ENCODE measurements at places on chromosomes 2 and 18. TPM values are rescaled to one million over a fixed set of nuclear protein-coding genes. Genes with fewer than 3 reads are reported as not detected.

GRCh38 chr2:51013933-51014526 lies 17.9 kb downstream of the NRXN1 start:
- no peak for DNase-seq
- no peaks in the 10 kb centered on the region for H3K27me3 ChIP-seq
- no peak overlapping the region for H3K27ac ChIP-seq

GRCh38 chr2:16713011-16713423 lies 47.4 kb upstream of the CYRIA start:
- H3K36me3 ChIP-seq: no peaks in the 10 kb centered on the region
- no peaks in the 10 kb centered on the region for H3K27me3 ChIP-seq
- no peak for DNase-seq
- no peak overlapping the region for H3K27ac ChIP-seq

SRD5A2 gene
- total RNA-seq: 5.0 TPM

GRCh38 chr2:27024188-27024587 lies 8.6 kb upstream of the TMEM214 start:
- H3K27me3 ChIP-seq: no peaks in the 10 kb centered on the region
- H3K36me3 ChIP-seq: peaks cover 8% of the 10 kb centered on the region
- no peaks in the 10 kb centered on the region for H3K4me1 ChIP-seq
- no peak overlapping the region for H3K27ac ChIP-seq

DNA sequence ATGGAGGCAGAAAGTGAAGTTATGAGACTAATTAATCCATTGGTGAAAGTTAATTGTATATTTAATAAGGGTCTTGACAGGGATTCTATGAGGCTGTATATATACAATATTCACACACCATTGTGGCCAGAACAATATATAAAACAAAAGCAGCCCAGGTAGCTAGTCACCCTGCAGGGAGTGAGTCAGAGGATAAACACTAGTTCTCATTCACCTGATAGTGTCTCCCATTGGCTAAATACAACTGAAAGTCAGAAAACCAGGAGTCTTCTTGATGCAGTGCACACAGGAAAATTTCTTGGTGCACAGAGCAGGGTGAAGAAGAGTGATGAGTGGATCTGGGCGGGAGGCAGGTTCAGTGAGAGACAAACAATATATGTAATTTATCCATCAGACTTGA lies 465.2 kb downstream of the ERBB4 start:
- no peak overlapping the region for H3K4me3 ChIP-seq
- no peaks in the 10 kb centered on the region for H3K36me3 ChIP-seq
- no peaks in the 10 kb centered on the region for H3K4me1 ChIP-seq
- H3K27ac ChIP-seq: no peak overlapping the region
- H3K27me3 ChIP-seq: no peaks in the 10 kb centered on the region
- no peak for DNase-seq

NOL4 gene
- 3.6 TPM for total RNA-seq

- H3K36me3 ChIP-seq: no peaks in the 10 kb centered on the region
- DNase-seq: no peak
- no peaks in the 10 kb centered on the region for H3K27me3 ChIP-seq
- no peak overlapping the region for H3K27ac ChIP-seq
- H3K4me3 ChIP-seq: no peak overlapping the region
Measured at GRCh38 chr2:101807242-101807641, 109.7 kb downstream of the MAP4K4 start.

GRCh38 chr18:41073372-41073954 lies 881.6 kb upstream of the PIK3C3 start:
- no peak overlapping the region for H3K27ac ChIP-seq
- no peaks in the 10 kb centered on the region for H3K4me1 ChIP-seq
- H3K36me3 ChIP-seq: no peaks in the 10 kb centered on the region
- no peak for DNase-seq
- no peak overlapping the region for H3K4me3 ChIP-seq

- no peaks in the 10 kb centered on the region for H3K27me3 ChIP-seq
Measured at GRCh38 chr2:182133195-182133891, 147.7 kb downstream of the PPP1R1C start.

DHRS9 gene
- 0.32 TPM for total RNA-seq

GRCh38 chr2:239942871-239943311 lies 82.3 kb downstream of the NDUFA10 start:
- peaks cover 2% of the 10 kb centered on the region for H3K4me1 ChIP-seq
- DNase-seq: no peak
- no peak overlapping the region for H3K4me3 ChIP-seq
- no peaks in the 10 kb centered on the region for H3K27me3 ChIP-seq

ZNF385B gene
- total RNA-seq: 4.9 TPM

- no peak for DNase-seq
- no peak overlapping the region for H3K4me3 ChIP-seq
- H3K36me3 ChIP-seq: no peaks in the 10 kb centered on the region
- no peaks in the 10 kb centered on the region for H3K4me1 ChIP-seq
- no peak overlapping the region for H3K27ac ChIP-seq
- H3K27me3 ChIP-seq: no peaks in the 10 kb centered on the region
Measured at GRCh38 chr18:80166725-80167124, 57.7 kb downstream of the ADNP2 start.

DNA sequence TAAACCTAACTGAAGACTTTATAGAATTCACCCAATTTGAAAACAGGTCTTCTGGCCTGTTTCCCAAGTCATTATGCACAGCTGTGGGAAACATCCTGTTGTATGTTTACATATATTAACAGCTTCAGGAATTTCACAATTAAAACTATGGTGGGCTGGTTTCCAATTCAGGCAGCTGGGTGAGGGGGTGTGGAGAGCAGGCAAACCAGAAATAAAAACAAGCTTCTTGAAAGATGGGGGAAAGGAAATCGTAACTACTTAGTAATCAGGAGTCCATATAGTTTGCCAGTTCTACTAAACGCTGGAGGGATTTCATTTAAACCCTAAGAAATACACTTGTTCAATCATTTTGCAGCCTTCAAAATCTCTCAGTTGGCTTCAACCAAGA lies 22.8 kb downstream of the ATP8B1 start:
- peaks cover 4% of the 10 kb centered on the region for H3K4me1 ChIP-seq
- DNase-seq: no peak
- H3K27me3 ChIP-seq: no peaks in the 10 kb centered on the region
- H3K36me3 ChIP-seq: no peaks in the 10 kb centered on the region

GALNT3 gene
- total RNA-seq: 69.9 TPM

DNA sequence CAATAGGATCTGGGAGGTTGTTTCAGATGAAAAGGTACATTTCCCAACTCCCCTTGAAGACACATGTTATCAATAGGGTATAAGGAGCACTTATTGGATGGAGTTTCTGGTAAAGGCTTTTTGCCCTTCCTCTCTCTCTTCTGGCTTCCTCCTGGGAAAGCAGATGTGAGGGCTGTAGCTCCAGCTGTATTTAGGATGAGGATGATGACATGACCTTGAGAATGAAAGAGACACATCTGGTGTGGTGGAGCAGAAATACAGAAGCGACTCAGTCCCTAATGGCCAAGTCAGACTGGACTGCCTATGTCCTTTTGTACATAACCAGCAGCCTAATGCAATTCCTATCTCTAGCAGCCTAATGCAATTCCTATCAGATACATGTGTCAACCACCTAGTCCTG lies 100.9 kb upstream of the NXPH2 start:
- no peak overlapping the region for H3K4me3 ChIP-seq
- no peaks in the 10 kb centered on the region for H3K36me3 ChIP-seq
- no peak for DNase-seq
- no peaks in the 10 kb centered on the region for H3K27me3 ChIP-seq
- no peaks in the 10 kb centered on the region for H3K4me1 ChIP-seq
- no peak overlapping the region for H3K27ac ChIP-seq

STAT4 gene
- total RNA-seq: 8.8 TPM

TMEM247 gene
- 2.6 TPM for total RNA-seq

GRCh38 chr2:129605646-129606045 lies 373.8 kb upstream of the RAB6C start:
- no peaks in the 10 kb centered on the region for H3K27me3 ChIP-seq
- no peak overlapping the region for H3K27ac ChIP-seq
- no peaks in the 10 kb centered on the region for H3K36me3 ChIP-seq
- H3K4me3 ChIP-seq: no peak overlapping the region

DNA sequence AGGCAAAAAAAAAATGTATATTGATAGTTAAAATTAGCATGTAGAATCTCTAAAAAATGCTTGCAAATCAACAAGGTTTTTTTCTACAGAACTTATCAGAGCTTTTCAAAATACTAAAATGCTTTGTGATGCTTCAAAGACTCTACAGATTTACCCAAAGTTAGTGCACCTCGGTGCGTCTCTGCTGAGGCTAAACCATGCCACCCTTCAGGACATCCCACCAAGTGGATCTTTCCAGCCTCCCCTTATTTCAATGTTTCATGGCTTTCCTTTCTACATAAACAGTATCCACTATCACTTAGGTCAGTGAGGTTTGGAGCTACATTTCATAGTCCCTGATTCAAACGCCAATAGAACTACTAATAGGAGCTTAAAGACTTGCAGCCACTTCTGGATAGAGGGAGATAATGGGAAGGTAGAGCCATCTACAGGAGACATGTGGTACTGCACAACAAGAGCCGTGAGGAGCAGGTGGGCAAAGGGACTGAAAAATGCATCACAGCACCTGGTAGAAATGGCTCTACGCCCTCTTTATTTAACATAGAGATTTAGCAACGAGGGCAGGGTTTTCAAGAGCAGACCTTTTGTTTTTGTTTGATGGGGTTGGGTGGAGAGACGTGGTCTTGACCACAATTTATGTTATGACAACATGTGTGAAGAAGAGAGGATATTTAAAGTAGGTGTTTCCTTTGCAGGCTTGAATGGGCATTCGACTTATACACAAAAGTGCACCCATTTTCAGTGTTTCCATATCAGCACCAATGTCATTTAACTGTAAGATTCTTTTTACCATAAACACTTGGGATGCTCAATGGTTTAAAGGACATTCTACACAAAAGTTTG lies 56.1 kb upstream of the SLC35G4 start:
- H3K36me3 ChIP-seq: no peaks in the 10 kb centered on the region
- no peaks in the 10 kb centered on the region for H3K4me1 ChIP-seq
- no peak overlapping the region for H3K27ac ChIP-seq
- H3K27me3 ChIP-seq: no peaks in the 10 kb centered on the region
- peak; percentile 17 for DNase-seq
- H3K4me3 ChIP-seq: no peak overlapping the region

DNA sequence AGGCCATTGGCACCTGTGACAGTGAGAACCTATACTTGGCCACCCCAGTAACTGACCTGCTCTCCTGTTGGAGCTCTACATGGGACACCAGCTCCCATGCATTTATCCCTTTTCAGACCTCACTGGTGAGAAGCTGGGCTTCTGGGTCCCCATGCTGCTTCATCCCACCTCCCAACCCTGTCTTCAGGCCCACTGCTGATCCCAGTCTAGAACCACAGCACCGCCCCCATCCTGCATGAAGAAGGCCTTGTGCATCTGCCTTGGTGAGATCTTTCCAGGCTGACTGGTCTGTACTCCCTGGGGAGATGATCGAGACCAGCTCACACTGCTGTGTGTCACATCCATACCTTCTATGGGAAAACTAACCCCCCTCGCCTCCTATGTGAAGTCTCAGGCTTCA lies 22.7 kb downstream of the TTC32 start:
- H3K36me3 ChIP-seq: no peaks in the 10 kb centered on the region
- no peak overlapping the region for H3K4me3 ChIP-seq
- no peak overlapping the region for H3K27ac ChIP-seq
- DNase-seq: no peak
- H3K4me1 ChIP-seq: no peaks in the 10 kb centered on the region

LYG1 gene
- total RNA-seq: 2.8 TPM

MOGAT1 gene
- total RNA-seq: not detected

- no peak overlapping the region for H3K4me3 ChIP-seq
- no peak for DNase-seq
- no peaks in the 10 kb centered on the region for H3K27me3 ChIP-seq
- H3K4me1 ChIP-seq: no peaks in the 10 kb centered on the region
Measured at GRCh38 chr2:147689220-147689909, 155.5 kb upstream of the ACVR2A start.

DNA sequence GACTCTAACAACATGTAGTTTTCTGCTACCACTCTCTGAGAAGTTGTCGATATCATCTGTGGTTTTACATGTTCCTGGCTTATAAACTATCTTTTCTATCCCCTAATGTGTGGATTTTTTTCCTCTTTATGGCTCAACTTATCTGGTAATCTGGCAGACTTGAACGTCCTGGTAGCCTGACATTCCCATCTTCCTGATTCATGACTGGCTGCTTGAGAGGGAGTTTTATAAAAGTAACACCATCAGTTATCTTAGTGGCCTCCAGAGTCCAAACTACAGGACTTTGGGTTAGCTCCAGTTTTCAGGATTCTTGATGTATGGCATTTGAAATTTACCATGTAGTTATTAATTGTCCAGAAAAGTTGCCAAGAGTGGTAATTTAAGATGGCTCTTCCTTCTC lies 174.0 kb upstream of the GULP1 start:
- no peak for DNase-seq
- H3K27me3 ChIP-seq: no peaks in the 10 kb centered on the region
- H3K4me3 ChIP-seq: no peak overlapping the region
- no peaks in the 10 kb centered on the region for H3K36me3 ChIP-seq
- H3K27ac ChIP-seq: no peak overlapping the region

CD226 gene
- 0.59 TPM for total RNA-seq

GRCh38 chr2:37670378-37671008 lies 949 bp downstream of the CDC42EP3 start:
- no peak for DNase-seq
- H3K27me3 ChIP-seq: no peaks in the 10 kb centered on the region
- H3K4me3 ChIP-seq: peak overlapping the region; percentile 88
- no peaks in the 10 kb centered on the region for H3K36me3 ChIP-seq
- peak overlapping the region; percentile 93 for H3K27ac ChIP-seq
- H3K4me1 ChIP-seq: peaks cover 3% of the 10 kb centered on the region

DNA sequence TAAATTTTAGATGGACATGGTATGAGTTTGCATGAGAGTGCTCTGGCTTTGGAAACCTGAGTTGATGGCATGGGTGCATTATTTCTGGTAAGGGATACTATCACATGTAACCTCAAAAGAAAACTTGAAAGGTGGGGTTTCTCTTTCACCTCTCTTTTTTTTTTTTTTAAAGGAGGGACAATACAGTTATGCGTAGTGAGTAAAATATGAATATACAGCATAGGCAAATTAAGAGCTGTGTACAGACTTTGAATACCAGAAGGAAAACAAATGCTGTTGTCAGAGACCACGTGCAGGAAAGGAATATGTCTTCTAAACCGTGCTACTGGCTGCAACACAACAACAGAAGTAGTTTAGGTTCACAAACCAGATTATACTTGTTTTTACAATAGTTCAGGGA lies 82.1 kb downstream of the MAP4K4 start:
- no peak for DNase-seq
- no peak overlapping the region for H3K4me3 ChIP-seq
- H3K4me1 ChIP-seq: no peaks in the 10 kb centered on the region
- H3K36me3 ChIP-seq: no peaks in the 10 kb centered on the region
- H3K27me3 ChIP-seq: no peaks in the 10 kb centered on the region

IL36G gene
- not detected for total RNA-seq

DNA sequence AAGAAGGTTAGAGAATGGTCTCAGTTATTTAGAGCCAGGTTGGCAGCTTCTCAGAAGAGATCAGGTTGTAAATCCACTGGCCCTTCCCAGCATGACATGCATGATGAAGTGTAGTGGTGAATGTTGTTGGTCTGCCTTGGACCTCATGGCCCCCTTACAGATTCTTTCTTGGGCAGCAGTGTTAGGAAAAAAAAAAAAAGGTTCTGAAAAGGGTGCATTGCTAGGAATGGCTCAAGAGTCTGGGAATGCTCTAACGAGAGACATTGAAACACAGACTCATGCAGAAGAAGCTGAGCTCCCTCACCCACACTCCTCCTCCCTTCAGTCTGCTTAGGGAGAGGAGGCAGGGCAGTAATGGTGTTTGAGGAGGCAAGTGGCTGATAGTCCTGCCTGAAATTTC lies 105.5 kb downstream of the POLE4 start:
- no peaks in the 10 kb centered on the region for H3K4me1 ChIP-seq
- no peak for DNase-seq

- H3K27me3 ChIP-seq: no peaks in the 10 kb centered on the region
- H3K4me1 ChIP-seq: no peaks in the 10 kb centered on the region
- no peak for DNase-seq
- H3K27ac ChIP-seq: no peak overlapping the region
- no peaks in the 10 kb centered on the region for H3K36me3 ChIP-seq
- no peak overlapping the region for H3K4me3 ChIP-seq
Measured at GRCh38 chr2:208074610-208075356, 49.5 kb upstream of the PLEKHM3 start.

UBR3 gene
- total RNA-seq: 89.9 TPM

Measured in prostate gland (tissue), 2 donors.